Stimulated activated CD8-positive, alpha-beta memory T cell treated with anti-CD3 and anti-CD28 coated beads, Interleukin-15, amount 100 ng/mL, for 24 hours (primary cell): ENCODE measurements at places on chromosomes 6 and 20.

GRCh38 chr6:52410979-52411378 is 9.2 kb upstream of the EFHC1 start:
- no peak for DNase-seq

DNA sequence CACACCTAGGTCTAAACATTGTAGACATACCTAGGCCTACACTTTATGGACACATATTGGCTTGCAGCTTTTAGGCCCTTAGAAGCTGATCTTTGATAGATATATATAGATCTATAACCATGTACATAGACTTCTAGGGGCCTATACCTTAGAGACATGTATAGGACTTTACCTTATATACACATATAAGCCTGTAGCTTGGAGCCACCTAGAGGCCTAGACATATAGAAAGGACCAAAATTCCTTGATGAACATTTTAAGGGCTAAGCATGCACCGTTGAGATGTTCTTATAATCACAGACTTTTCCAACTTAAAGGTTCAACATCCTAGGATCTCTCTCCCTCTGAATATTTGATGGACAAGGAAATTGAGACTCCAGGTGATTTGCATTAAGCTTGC is 371.7 kb upstream of the SASH1 start:
- DNase-seq = no peak

GRCh38 chr6:36839749-36840431 is 646 bp upstream of the CPNE5 start:
- DNase-seq = no peak

- DNase-seq = no peak
Observed at GRCh38 chr6:12189661-12190060, 100.5 kb upstream of the EDN1 start.

DNA sequence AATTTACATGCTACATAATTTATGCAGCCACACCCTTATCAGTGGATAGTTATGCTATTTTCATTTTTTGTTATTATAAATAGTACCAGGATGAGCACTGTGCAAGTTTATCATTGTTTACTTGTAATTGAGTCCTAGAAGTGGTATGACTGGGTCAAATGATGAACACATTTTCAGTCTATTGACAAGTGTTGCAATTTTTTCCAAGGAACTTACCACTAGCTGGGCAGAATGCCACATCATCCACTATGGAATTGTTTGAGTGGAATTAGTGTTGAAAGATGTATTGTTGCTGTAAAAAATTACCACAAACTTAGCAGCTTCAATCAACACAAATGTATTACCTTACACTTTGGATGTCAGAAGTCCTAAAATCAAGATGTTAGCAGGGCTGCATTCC is 38.1 kb upstream of the OPN5 start:
- DNase-seq = no peak

GRCh38 chr6:12577124-12577850 is 139.3 kb upstream of the PHACTR1 start:
- DNase-seq = no peak

DNA sequence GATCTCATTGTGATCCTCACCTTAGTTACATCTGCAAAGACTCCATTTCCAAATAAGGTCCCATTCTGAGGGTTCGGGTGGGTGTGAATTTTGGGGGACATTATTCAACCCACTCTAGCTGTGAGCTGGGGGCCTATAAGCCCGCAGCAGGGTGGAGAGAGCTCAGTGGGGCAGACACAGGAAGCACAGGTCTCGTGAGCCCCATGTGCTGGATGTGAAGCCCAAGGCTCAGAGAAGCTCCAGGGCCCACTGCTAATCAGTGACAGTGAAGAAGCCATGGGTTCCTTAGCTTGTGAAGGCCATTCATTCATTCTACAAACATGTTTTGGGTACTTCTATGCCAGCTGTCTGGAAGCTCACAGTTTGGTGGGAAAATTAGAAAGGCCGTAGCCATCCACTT is 47.5 kb downstream of the CHMP4B start:
- no peak for DNase-seq

DNA sequence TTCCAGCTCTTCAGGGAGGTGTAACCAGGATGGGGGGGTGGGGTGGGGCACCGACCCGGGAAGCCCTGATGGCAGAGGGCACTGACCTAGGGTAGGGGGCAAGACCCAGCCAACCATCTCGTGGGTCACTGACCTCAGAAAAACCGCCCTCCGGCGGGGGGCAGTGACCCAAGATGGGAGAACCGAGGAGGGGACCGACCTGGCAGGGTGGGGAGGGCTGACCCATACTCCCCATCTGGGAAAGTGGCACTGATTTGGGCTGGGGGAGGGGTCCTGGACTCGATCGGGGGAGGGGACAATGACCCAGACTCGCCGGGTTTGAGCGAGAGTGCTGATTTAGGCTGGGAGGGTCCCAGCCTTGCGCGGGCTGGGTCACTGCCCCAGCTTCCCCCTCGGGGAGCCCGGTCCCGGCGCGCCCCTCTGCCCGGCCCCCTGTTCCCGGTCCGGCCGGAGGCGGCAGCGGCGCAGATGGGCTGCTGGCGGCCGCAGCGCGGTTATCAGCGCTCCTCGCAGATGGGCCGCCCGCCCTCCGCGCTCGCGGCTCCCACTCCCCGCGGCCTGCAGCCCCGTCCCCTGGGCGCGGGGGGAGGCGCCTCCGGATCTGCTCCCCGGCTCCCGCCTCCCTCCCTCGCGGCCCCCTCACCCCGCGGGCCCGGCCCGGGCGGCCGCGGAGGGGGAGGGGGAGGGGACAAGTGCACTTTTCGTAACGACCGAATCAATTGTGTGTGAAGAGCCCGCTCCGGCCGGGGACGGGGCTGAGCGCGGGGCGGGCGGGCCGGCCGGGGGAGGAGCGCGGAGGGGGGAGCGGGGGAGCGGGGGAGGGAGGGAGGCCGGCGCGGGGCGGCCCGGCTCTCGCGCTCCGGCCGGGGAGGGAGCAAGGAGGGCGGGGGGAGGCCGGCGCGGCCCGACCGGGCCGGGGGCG is 2.2 kb downstream of the NOL4L start:
- DNase-seq = no peak

DNA sequence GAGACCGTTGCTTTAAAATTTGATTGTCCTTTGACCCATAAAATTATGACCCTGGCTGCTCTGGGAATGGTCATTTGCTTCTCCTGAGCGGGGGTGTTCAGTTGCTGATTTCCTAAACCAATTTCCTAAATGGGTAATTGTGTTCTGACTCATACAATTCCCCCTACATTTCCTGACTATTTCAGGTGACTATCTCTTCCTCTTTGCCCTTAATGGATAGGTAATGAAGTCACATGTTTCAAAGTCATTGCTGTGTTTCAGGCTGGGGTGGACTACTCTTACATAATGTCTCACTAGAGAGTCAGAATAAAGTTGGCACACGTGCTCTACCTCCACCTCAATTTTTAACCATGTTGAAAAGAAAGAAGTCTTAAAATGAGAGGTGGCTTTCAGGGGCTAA is 109.8 kb downstream of the DOK5 start:
- no peak for DNase-seq

GRCh38 chr6:105873211-105873704 is 212.9 kb upstream of the PRDM1 start:
- DNase-seq = no peak

DNA sequence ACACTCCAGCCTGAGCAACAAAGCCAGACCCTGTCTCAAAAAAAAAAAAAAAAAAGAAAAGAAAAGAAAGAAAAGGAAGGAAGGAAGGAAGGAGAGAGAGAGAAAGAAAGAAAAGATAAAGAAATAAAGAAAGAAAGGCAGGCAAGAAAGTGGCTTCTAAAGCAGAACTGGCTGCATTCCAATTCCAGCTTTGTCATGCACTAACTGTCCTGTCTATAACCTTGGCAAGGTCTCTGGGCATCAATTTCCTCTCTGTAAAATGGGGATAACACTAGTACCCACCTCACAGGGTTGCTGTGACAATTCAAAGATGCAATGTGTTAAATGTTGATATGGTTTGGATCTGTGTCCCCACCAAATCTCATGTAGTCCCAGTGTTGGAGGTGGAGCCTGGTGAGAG is 28.0 kb downstream of the RING1 start:
- no peak for DNase-seq

DNA sequence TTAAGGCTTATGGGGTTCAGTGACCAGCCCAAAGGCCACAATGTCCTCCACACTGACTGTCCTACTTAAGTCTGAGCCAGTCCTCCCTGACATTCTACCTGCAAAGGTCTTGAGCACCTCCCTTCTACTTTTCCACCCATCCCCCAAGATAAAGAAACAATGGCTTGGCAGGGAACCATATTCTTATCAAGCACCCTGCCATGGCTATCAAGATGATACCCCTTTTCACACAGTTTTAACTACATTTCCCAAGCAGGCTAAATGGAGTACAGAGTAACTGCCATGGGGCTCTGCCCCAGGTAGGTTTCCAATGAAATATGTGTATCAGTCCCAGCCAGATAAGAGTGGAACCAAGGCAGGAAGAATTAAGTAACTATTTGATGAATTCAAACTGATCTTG is 85.9 kb upstream of the MOCS1 start:
- no peak for DNase-seq

DNA sequence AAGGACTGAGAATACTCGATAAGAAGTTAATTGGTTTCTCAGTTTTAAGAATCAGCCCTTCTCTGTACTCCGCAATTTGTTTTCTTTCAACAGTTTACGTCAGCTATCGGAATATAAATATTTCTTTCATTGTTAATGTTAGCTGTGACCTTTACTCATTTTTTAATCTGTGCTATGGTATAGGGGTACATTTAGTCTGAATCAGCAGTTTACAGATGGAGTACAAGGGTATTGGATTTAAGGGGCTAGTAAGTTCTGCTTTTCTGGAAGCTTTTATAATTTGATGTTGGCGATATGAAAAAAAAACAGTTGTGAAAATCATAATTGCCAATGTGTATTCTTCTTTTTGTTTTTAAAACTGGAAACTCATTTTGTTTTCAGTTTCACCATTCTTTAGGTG is 23.0 kb downstream of the FAM135A start:
- no peak for DNase-seq

- no peak for DNase-seq
Observed at GRCh38 chr6:116933485-116933884, 56.4 kb downstream of the RFX6 start.

- no peak for DNase-seq
Observed at GRCh38 chr6:73006146-73006545, 219.2 kb downstream of the KHDC1L start.

DNA sequence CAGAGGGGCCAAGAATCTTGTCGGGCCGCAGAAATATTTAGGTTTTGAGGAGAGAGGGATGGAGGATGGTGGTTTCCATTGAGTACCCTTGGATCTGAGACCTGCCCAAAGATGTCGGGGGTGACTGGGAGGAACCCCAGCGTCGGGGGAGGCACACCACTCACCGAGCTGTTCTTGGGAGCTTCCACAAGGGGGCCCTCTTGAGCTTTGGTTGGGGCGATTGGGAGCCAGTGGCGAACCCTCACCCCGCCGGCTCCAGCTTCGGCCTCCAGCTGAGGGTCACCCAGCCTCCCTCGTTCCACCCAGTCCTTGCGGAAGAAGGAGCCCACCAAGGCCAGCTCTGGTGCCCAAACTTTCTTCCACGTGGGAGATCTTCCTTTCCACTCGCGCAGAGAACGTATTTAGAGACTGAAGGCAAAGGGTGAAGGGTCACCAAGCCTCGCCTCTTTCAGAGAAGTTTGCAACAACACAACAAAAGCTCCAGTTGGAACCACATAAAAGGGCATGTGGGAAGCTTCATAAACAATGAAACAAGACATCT is 33.6 kb downstream of the APCDD1L start:
- DNase-seq = peak; percentile 21

DNA sequence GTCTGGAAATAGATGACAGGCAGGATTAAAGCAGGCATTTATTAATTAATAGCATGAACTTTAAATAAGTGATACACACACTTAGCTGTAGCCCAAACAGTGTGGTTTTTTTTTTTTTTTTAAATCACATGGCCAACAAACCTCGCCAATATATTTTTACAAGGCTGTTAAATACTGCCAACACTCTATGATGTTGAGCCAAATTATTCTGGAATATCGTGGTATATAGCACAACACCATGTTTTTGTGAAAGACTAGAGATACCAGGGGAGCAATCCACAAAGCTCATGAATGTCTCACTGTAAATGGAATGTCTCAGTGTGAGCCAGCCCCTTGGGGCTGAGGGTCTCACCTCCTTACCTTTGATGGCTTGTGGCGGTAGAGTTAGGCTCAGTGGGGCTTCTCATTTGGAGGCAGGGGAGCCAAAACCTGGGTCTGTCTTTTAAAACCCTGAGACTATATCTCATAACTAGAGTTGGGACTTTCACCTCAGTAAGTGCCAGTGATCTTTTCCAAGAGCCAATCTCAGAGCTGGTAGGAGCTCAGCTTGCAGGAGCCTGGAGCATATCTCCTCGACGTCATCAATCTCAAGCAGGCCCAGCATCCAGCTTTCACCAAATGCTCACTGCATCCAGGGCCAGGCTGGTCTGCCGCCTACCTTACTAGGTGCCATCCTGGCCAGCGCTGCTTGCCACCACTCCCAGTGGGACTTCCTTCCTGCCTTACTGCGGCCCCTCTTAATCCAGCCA is 78.5 kb upstream of the FAM184A start:
- DNase-seq = no peak

DNA sequence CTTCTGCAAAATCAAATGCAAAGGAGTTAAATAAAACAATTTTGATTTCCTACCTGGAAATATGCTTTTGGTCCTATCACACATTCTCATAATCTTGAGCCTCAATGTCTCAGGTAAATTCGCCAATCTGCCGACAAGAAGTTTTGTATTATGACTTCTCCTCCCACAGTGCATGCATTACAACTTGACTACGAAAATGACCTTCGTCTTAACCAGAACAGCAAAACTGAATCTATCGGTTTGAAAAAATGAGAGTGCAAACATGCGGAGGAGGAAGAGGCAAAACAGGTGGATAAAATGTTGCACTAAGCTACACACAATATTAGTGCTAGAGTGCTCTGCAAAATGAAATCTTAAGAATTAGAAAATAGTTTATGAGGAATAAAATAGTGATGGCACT is 43.4 kb downstream of the HIVEP2 start:
- no peak for DNase-seq

DNA sequence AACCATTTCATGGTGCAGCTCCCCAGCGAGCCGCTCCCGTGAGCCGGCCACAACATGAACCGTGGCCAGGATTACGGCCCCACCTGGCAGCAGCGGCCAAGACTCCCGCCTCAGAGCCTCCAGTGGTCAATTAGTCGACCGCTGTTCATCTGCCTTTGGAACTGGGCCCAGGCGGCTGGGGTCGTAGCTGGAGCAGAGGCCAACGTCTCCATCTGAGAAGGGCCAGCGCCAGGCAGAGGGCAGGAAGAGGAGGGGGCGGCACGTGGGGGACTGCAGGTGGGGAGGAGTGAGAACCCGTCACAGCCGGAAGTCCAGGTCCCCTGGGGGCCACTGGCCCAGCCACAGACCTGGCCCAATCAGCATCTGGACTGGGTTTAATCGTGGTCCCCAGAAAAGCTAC is 184.3 kb downstream of the TAF4 start:
- DNase-seq = no peak

DNA sequence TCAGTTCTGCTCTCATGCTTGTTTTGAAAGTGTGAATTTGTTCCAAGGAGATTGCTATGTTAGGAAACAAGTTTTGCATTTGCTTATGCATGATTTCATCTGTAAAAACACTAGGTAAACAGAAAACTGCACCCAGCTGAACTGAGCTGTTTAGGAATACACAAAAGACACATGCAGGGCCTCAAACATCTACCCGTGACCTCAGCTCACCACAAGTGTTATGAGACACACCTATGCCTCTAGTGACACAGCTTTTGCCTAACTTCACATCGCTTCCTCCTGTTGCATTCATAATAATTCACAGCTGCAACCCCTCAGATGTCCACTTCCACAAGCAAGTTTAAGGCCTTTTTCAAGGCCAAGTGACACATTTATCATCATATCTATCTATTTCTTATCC is 98.0 kb upstream of the SLC24A3 start:
- DNase-seq = no peak

GRCh38 chr6:120363429-120363828 is 970.9 kb downstream of the TBC1D32 start:
- DNase-seq = no peak
